Liver (tissue), 10 donors: ENCODE measurements at places on chromosomes 5 and 9.

DNA sequence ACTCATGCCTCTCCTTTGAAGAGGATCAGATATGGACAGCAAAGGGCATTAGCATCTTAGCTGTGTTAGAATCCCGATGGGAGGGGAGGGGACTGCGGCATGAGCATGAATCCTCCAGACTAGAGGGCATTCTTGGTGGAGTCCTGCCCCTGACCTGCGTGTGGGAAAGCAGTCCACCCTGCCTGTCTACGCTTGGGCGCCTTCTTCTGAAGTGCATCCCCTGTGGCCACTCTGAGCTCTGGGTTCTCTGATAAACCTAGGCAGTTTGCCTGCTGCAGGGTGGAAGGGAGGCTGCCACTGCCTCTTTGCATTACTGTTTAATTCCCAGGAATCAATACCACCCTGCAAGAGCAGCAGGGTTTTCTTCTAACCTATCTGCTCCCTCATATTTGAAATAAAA, 169.3 kb downstream of the INSYN2B start:
- no peak for DNase-seq

- DNase-seq, result no peak
Observed at GRCh38 chr9:10062629-10063395, 550.0 kb downstream of the PTPRD start.

DNA sequence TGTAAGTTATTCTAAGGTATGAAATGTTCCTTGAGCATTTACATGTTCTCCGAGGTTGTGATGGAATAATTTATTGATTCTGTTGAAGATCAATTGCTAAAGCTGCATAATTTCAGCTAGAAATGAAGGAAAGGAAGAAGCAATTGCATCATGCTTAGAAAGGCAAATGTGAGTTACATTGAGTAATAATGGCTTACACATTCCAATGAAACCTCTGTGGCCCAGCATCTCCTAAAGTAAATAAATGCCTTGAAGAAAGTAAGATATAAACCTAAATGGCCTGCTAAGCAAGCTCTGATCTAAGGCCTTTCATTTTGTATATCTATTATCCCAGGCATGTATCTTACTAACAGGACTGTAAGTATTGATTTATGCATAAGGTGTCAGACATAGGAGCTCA, 677.3 kb upstream of the RGMB start:
- no peak for DNase-seq

- DNase-seq, result no peak
Observed at GRCh38 chr5:27465140-27465539, 426.8 kb upstream of the CDH9 start.

GRCh38 chr5:148443241-148443640, 59.5 kb downstream of the FBXO38 start:
- no peak for DNase-seq
